Epithelial cell of proximal tubule (primary cell): ENCODE measurements at places on chromosomes 2 and 18.

DNA sequence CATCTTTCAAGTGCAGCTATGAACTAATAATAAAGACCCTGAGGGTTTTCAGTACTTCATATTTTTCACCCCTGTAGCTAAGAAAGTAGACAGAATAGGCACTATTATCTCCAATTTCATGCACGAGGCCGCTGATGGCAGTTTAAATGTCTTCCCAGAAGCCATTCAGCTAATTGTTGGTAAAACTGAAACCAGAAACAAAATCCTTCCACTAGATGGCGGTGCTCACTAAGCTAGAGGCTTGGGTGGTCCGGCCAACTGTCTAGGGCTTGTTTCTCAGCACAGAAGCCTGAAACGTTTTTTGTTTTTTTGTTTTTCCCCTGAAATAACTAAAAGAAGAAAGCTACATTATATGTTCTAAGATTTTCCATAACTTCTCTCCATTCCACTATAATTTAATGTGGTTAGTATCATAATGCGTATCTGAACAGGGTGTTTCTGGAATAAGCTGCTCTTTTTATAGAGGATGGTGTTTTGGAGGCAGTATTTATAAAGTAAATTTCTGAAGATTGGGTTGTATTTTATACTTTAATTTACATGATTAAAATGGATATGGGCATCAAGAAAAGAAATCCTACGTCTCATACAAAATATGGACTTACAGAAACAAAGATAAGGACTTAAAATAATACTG lies 159.4 kb downstream of the PIK3C3 start:
- peak; percentile 32 for DNase-seq

- no peak for DNase-seq
Observed at GRCh38 chr18:35137632-35138031, 96.4 kb downstream of the MAPRE2 start.

- no peak for DNase-seq
Observed at GRCh38 chr2:113795405-113795920, 39.0 kb upstream of the SLC35F5 start.

DNA sequence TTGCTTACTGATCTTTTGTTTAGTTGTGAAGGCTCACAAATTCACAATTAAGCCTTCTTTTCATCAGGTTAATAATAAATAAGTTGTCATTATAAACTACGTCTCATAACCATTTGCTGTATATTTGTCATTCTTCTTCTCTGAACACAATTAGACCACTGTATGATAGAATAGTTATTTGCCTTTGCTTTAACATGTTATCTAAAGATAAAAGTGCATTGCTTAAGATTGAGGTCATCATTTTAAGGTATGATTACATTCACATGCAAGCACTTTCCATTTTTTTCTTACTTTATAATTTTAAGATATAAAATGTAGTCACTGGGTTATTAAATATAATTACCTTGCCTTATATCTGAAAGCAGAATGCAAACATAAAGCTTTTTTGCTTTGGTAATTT lies 80.1 kb upstream of the GLS start:
- DNase-seq = no peak

GRCh38 chr18:63150942-63151421 lies 168.6 kb downstream of the BCL2 start:
- no peak for DNase-seq

DNA sequence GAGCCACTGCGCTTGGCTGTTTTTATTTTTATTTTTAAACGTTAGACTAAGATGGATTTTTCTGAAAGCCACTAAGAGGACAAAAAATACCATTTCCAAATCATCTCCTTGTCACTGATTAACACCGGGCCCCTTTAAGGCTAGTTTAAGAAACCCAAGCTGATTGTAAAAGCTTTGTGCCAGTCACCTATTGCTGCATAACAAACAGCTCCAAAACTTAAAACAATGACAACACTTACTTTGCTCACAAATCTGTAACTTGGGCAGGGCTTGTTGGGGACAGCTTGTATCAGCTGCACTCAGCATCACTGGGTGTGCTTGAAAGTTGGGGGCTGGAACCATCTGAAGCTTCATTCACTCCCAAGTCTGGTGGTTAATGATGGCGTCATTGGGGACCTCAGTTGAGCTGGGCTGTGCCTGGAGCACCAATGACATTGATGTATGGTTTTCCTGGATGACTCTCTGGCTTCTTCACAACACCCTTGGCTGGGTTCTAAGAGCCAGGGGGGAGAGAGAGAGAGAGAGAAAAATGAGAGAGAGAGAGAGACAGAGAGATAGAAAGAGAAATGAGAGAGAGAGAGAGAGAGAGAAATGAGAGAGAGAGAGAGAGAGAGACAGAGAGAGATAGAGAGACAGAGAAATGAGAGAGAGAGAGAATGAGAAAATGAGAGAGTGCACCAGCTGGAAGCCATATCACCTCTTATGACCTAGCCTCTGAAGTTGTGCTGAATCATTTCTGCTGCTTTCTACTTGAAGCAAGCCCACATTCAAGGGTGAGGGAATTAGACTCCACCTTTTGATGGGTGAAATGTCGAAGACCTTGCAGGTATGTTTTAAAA lies 26.0 kb upstream of the ATG16L1 start:
- DNase-seq = no peak

DNA sequence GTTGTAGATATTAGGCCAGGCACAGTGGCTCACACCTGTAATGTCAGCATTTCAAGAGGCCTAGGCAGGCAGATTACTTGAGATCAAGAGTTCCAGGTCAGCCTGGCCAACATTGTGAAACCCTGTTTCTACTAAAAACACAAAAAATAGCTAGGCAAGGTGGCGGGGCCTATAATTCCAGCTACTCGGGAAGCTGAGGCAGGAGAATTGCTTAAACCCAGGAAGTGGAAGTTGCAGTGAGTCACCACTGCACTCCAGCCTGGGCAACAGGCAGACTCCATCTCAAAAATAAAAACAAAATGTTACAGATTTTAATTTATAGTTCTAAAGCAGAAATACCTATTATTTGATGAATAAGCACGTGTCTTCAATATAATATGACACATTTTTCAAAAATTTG lies 65.6 kb upstream of the UBXN4 start:
- no peak for DNase-seq

- peak; percentile 19 for DNase-seq
Observed at GRCh38 chr2:39913648-39914461, 134.8 kb upstream of the THUMPD2 start.

- DNase-seq = no peak
Observed at GRCh38 chr18:13376841-13377351, 158.3 kb downstream of the LDLRAD4 start.

GRCh38 chr2:115413791-115414190 lies 971.4 kb downstream of the DPP10 start:
- DNase-seq = no peak
